ENCODE measurements at places on chromosomes 6 and 20.

DNA sequence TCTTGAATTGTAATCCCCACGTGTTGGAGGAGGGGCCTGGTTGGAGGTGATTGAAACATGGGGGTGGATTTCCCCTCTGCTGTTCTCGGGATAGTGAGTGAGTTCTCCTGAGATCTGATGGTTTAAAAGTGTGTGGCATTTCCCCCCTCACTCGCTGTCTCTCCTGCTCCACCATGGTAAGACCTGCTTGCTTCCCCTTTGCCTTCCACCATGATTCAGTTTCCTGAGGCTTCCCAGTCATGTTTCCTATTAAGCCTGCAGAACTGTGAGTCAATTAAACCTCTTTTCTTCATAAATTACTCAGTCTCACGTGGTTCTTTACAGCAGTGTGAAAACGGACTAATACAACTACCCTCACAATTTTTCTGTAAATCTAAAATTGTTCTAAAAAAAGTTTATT lies 26.8 kb upstream of the FAM184A start:
- no peak for DNase-seq

DNA sequence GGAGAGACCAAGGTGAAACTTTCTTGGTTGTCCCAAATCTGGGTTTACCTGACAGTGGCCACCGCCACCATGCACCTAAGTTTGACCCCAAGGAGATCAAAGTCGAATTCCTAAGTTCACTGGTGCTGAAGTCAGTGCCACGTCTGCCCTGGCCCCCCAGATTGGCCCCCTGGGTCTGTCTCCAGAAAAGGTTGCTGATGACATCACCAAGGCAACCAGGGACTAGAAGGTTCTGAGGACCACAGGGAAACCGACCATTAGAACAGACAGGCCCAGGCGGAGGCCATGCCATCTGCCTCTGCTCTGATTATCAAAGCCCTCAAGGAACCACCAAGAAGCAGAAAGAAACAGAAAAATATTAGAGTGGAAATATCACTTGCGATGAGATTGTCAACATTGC lies 91.2 kb downstream of the DLL1 start:
- no peak for DNase-seq

DNA sequence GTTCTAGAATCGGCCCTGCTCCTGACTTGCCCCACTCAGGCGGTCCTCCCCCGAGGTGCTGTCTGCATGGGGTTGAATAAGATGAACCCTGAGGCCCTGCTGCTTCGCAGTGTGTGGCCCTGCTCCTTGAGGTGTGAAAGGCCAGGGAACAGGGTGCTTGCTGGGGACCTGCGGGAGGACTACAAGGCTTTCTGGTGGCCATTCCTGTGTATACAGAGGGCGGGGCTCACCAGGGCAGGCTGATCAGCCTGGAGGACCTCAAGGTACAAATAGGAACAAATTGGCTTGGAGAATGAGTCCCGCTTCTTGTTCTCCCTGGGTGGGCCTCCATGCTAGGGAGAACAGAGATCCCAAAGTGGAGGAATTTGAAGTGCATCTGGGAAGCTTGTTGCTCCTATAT lies 5.7 kb downstream of the NOTCH4 start:
- DNase-seq = no peak

DNA sequence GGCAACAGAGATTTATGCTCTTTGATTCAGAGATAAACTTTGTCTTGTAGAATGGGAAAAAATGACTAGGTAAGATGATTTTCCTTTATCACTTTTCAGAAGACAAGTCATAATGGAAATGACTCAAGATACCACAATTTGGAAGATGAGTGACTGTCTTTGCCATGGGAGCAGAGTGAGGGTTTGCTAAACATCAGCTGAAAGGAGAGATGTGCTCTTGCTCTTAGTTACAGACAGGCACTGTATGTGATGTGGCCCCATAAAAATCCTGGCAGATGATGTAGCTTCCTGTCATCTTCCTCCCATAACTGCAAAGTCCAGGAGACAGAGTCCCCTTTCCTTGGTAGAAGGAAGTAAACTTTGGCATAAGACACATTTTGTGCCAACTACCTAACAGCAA lies 47.6 kb downstream of the BACH2 start:
- DNase-seq = no peak

DNA sequence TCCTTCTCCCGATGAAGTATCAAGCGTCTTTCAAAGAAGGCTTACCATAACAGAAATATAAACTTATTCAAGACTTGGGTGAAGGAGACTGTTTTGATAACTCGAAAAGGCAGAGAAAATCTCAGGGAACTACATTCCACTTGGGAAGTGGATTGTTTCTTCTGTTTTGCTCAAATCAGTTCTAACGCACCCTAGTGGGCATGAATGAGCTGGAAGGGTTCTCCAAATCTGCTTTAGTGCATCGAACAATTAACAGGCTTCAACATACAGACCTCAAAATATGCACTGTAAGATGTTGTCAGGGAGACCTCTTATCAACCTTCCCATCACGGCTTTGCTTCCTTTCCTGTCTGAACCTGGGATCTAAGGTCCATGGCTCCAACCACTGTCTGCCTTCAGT lies 392.5 kb downstream of the CD83 start:
- no peak for DNase-seq
